ENCODE measurements at places on chromosomes 5 and 9. TPM values are rescaled to one million over a fixed set of nuclear protein-coding genes. Genes with fewer than 3 reads are reported as not detected.

NEUROG1 gene
- not detected for total RNA-seq

ZDHHC21 gene
- total RNA-seq, result 7.4 TPM

ZBTB34 gene
- total RNA-seq, result 9.1 TPM

PRR16 gene
- total RNA-seq, result not detected

KDM3B gene
- total RNA-seq, result 37.3 TPM

HMCN2 gene
- total RNA-seq, result under 0.01 TPM

CD14 gene
- total RNA-seq, result 1.1 TPM

NUTM2F gene
- total RNA-seq, result not detected

PCDHGA8 gene
- total RNA-seq, result 1.2 TPM

CNTFR gene
- total RNA-seq, result not detected

ARHGEF28 gene
- 49.3 TPM for total RNA-seq

SV2C gene
- not detected for total RNA-seq

NTNG2 gene
- 0.40 TPM for total RNA-seq

FSTL4 gene
- 0.20 TPM for total RNA-seq

IFNA2 gene
- not detected for total RNA-seq

FAT2 gene
- total RNA-seq, result not detected

PCDHB14 gene
- total RNA-seq, result 1.1 TPM

AGTPBP1 gene
- total RNA-seq, result 17.9 TPM

ORM1 gene
- total RNA-seq, result not detected

PRRX2 gene
- 0.44 TPM for total RNA-seq

SELENOP gene
- total RNA-seq, result 51.4 TPM

SLC27A4 gene
- total RNA-seq, result 46.8 TPM

NPR3 gene
- 0.22 TPM for total RNA-seq

EIF4EBP3 gene
- 1.2 TPM for total RNA-seq

SPINK5 gene
- total RNA-seq, result 0.22 TPM

SLIT3 gene
- under 0.01 TPM for total RNA-seq

PCDHA9 gene
- under 0.01 TPM for total RNA-seq

PRDM9 gene
- total RNA-seq, result not detected

GPR151 gene
- not detected for total RNA-seq

C8G gene
- 0.60 TPM for total RNA-seq

PCDHB7 gene
- 0.44 TPM for total RNA-seq

TCERG1 gene
- 15.9 TPM for total RNA-seq

SLC6A18 gene
- not detected for total RNA-seq

TXNDC8 gene
- total RNA-seq, result not detected

MARCHF6 gene
- total RNA-seq, result 44.0 TPM

KCNN2 gene
- 1.5 TPM for total RNA-seq

MYO10 gene
- total RNA-seq, result 59.5 TPM

GAPT gene
- total RNA-seq, result not detected

PLPP7 gene
- total RNA-seq, result 2.0 TPM

POLK gene
- total RNA-seq, result 30.0 TPM

PCDH12 gene
- total RNA-seq, result 22.2 TPM

NUTM2G gene
- total RNA-seq, result not detected

ZNF618 gene
- total RNA-seq, result 8.1 TPM

WNT8A gene
- total RNA-seq, result not detected

ASS1 gene
- total RNA-seq, result 3.4 TPM

SLC36A2 gene
- not detected for total RNA-seq

AP3B1 gene
- total RNA-seq, result 36.3 TPM

DBH gene
- total RNA-seq, result not detected

FOXD4L3 gene
- not detected for total RNA-seq

All from lung microvascular endothelial cell (primary cell).